ENCODE measurements at places on chromosomes 11 and 22.

DNA sequence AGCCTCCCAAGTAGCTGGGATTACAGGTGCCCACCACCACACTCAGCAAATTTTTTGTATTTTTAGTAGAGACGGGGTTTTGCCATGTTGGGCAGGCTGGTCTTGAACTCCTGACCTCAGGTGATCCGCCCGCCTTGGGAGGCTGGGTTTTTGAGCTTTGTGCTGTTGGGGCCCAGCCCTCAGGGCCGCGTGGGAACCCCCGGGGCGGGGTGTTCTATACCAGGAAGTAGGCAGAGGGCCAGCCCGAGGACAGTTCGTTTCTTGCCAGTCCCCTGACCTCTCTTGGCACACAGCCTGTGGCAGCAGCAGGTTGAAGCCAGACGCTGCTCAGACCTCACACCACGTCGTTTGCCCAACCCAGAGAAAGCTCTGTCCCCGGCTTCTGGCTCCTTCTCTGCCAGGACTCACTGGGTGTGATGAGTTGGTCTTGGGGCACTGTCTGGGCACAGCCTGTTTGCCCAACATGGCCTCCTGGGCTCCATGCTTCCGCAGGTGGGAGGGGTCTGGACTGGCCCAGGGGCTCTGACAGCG lies 24.9 kb upstream of the CHKA start:
- no peak for DNase-seq

GRCh38 chr11:27693398-27693797 lies 6.9 kb downstream of the BDNF start:
- no peak for DNase-seq

DNA sequence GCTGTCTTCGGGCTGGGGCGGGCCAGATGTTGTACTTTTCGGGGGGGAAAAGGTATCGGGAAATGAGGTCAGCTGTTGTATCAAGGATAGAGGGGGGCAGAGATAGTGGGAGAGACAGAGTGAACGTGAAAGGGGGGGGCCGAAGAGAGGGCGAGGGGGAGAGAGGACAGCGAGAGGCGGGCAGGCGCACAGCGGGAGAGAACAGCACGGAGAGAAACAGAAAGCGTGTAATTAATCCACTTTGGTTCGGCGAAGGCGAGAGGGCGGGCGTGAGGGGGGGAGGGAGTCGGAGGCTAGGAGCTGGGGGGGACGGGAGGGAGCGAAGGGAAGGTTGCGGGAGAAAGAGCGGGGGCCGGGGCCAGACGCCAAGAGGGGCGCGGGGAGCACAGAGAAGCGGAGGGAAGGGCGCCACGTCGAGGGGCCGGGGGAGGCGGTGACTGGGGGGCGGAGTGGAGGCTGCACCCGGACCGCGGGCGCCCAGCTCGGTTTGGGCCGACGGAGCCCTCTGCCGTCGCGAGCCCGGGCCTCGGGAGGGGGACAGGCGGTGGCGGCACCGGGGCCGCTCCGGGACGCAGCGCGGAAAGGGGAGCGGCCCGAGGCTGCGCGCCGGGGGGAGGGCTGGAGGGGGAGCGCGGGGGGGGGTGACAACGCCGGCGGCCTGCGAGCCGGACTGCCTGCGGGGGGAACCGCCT lies 612 bp downstream of the IGF2 start:
- DNase-seq, result no peak

DNA sequence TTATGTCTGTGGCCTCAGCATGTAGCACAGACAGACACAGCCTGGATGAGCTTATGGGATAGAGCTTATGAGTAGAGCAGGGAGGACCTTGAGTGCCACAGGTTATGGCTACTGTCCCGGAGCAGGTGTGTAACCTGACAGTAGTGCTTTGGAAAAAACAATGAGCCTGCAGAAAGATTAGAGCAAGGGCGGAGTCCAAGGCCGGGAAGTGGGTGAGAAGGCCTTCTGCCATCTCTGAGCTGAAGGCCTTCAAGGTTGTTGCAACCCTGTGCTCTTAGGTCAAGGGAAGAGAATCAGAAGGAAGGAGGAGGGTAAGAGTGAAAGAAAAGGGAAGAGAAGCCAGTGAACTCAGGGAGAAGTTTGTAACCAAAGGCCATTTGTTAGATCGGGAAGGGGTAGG lies 3.9 kb upstream of the TAGLN start:
- DNase-seq, result no peak

DNA sequence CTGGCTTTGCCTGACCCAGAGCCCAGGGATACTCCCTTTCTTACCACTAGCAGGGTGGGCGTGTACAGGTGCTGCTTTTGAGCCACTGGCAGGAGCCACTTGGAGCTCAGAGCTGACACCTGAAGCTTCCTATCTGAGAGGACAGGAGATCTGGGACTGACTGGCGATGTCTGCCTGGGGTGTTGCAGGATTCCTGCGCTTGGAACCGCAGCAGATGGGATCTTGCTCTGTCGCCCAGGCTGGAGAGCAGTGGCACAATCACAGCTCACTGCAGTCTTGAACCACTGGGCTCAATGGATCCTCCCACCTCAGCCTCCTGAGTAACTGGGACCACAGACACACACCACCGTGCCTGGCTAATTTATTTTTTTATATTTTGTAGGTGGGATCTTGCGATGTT lies 17.7 kb downstream of the GP1BB start:
- no peak for DNase-seq

GRCh38 chr11:575313-575995 lies 816 bp upstream of the PHRF1 start:
- peak; percentile 49 for DNase-seq

GRCh38 chr22:41925783-41926460 lies 684 bp downstream of the TNFRSF13C start:
- no peak for DNase-seq

GRCh38 chr22:37999640-38000272 lies 15.4 kb upstream of the SOX10 start:
- DNase-seq, result no peak

DNA sequence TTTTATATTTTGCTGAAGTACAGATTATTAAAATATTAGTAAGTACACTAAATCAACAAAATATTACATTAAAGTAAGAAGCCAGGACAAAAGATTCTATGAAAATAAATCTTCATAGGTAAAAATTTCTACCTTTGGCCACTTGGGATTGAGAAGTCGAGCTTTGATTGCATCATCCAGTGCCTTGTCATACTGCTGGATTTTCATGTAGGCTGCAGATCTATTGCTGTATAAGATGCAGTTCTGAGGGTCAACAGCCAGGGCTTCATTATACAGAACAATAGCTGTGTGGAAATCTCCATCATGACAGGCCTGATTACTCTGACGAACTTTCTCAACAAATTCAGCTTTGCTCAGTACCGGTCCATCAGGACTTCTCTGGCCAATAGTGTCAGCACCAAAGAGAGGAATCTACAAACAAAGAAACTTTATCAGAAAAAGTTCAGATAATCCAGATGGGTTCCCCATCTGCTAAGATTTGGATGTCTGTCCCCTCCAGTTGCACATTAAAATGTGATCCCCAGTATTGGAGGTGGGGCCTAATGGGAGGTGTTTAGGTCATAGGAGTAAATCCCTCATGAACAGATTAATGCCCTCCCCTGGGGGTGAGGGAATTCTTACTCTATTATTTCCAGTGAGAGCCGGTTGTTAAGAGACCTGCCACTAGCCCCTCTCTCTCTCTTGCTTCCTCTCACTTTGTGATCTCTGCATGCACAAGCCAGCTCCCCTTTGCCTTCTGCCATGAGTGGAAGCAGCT lies 50.0 kb downstream of the TTC28 start:
- DNase-seq, result no peak
